Pancreas (tissue), 10 donors: ENCODE measurements at places on chromosomes 3 and 15.

DNA sequence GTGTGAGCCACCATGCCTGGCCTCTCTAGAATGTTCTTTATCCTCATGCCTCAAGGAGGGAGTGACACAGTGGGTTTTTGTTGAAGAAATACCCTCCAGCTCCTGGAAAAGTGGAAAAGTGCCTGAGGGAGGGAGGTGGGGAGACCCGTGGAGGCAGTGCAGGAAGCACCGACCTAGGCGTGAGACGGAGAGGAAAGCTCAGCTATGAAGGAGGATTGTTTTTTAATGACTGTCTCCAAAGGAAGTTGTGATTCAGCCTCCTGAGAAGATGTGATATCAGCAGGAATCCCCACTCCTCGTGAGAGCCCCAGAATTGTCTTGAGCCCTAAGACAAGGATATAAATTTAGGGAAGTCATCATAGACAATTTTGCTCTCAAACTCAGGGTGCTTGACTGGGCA, 21.7 kb downstream of the RPLP1 start:
- no peak for DNase-seq

DNA sequence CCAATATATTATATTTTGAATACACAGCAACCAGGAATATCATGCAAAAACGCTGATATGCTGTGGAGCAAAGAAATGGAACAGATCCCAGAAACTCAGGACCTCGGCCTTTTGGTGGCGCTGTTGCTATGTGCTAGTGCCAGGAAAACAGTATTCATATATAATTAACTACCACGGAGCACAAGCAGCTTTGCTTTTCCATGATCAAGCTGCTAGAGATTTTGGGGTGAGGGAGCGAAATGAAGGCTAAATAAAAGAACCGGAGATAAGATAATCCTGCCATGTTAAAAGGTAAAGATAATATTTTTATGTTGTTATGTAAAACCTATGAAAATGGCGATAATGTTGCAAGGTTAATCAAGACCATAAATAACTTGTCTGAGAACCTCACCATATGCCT, 157.7 kb upstream of the FAM3D start:
- DNase-seq: peak; percentile 42

- DNase-seq: no peak
These were observed 13.7 kb downstream of the PDHB start for GRCh38 chr3:58419780-58420507.

- no peak for DNase-seq
These were observed 399.6 kb downstream of the PTPRG start for GRCh38 chr3:61960976-61961375.

DNA sequence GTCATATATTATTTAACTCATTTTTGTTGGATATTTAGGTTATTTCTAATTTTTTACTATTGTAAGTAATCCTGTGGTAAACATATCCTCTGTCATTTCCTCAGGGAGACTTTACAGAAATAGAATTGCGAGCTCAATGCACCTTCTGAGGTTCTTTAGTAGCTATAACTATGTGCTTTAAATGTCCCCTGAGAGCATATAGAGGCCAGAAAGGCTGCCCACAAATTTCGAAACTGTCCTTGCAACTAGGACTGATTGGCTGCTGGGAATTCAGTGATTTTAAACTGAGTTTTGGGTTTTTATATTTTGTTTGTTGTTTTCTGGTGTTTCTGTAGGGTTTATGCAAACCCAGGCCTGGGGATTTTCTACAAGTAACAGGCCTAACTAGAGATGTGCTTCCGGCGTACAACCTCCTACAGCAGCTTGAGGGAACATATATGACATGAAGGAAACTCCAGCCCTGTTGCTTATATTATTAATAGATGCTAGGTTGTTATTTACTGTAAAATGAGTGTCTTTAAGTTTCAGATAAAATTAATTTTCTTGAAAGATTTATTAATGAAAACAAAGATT, 29.1 kb upstream of the P4HTM start:
- no peak for DNase-seq

DNA sequence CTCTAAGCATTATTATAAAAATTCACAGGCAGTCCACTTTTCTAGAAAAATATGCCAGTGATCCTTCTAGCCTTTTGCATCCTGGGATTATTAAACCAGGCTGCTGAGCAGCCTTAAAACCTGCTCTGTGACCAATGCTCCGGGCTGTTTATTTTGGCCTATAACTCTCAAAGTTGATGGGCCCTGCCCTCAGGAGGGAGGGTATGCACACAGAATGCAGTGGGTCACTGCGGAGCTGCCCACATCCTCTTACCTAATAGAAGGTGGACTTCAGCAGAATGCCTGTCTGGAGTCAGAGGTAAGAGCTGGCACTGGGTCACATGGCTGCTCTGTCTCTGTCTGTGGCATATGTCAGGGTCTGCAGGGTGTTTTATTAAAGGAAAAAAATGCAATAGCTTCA, 26.0 kb downstream of the CPNE4 start:
- DNase-seq: no peak

DNA sequence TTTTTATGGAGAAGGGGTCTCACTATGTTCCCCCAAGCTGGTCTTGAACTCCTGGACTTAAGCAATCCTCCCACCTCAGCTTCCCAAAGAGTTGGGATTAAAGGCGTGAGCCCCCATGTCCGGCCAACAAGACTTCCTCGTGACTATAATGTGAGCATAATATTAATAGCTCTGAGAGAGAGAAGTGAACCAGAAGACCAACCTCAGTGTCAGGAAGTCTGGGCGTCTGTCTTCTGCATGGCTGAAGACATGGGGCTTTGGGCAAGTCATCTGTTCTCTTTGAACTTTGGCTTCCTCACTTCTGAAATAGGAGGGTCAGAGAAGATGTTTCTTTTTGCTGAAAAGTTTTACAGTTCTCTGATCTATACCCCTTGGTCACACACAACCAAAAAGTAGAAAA, 92.1 kb downstream of the SLC49A4 start:
- DNase-seq: no peak

DNA sequence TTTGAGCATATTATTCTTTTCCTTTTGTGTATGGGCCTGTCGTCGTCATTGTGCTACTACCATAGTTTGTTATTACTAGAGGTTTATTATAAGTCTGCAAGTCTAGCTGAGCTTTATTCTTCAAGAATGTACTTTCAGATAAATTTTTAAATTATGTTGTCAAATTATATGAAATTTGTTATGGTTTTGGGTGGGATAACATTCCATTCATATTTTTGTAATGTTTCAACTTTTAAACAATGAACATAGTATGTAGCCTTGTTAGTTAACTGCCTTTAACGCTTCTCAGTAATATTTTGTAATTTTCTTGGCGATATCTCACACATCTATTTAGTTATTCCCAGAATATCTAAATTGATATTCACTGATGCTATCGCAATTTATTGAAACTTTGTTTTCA, 41.6 kb upstream of the GOLGA8B start:
- no peak for DNase-seq

GRCh38 chr3:356952-357351, 160.4 kb downstream of the CHL1 start:
- DNase-seq: no peak

- no peak for DNase-seq
These were observed 32.9 kb downstream of the CD200R1L start for GRCh38 chr3:112813723-112814171.

- DNase-seq: peak; percentile 69
These were observed 1.3 kb downstream of the MAGI1 start for GRCh38 chr3:66037330-66037985.

DNA sequence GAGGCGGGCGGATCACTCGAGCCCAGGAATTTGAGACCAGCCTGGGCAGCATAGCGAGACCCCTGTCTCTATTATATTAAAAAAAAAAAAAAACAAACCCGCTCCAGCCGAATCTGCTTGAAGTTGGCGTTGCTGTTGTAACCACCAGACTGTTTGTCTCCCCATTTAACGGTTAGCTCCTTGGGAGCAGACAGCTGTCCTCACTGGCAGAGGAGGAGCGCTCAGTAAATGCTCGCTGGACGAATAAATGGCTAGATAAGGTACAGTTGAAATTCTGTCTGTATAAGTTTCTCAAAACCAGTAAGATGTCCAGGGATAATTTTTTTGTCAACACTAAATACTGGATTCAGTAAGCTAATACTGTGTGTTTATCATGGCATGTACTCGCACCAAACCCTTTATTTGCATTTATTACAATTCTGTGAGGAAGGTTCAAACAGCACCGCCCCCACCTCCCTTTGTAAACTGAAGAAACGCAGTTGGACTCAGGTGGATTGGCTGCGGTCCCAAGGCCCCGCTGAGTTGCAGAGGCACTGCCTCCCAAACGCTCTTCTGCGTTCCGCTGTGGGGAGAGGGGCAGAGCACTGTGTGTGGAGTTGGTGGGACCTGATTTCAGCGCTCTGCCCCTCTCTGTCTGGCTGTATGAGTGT, 1.1 kb downstream of the RCCD1 start:
- DNase-seq: peak; percentile 85

GRCh38 chr3:95312650-95313049, 1249.8 kb downstream of the NSUN3 start:
- DNase-seq: no peak
